Foreskin keratinocyte (primary cell): ENCODE measurements at places on chromosomes 12 and 14. TPM values are rescaled to one million over a fixed set of nuclear protein-coding genes. Genes with fewer than 3 reads are reported as not detected.

GON7 gene
- 12.8 and 14.3 TPM in 2 replicates for polyA plus RNA-seq

DNA sequence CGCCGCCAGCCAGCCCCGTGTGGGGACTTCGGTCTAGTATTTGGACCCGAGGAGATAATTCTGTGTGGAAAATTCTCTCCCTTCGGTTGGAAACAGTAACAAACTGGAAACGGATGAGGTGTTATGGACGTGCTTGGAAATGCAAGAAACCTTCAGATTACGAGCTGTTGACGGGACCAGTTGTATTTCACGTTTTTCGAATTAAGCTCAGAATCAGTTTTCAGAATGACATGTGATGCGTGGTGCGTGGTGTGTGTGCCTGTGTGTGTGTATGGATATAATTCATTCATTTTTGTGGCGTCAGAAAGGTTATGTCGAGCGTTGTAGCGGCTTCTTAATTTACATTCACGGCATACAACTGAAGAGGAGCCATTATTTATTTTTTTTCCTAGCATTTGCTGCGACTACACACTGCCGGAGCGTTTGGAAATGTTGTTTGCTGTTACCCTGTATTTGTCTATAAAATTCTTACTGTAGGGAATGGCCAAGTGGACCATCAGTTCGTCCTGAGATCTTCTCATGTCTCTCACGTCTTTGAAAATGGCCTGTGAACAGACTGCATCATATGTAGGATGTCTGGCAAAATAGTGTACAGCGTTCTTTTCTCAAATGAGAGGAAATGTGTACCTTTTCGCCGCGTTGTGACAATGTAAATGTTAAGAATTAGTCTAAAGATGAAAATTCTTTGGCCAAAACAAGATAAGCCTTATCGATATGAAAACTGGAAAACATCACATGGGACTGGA, 1.3 kb downstream of the TRAF3 start:
- peak; percentile 23 for DNase-seq

- DNase-seq: no peak
These were observed 462 bp downstream of the KNTC1 start for GRCh38 chr12:122527478-122527944.

DNA sequence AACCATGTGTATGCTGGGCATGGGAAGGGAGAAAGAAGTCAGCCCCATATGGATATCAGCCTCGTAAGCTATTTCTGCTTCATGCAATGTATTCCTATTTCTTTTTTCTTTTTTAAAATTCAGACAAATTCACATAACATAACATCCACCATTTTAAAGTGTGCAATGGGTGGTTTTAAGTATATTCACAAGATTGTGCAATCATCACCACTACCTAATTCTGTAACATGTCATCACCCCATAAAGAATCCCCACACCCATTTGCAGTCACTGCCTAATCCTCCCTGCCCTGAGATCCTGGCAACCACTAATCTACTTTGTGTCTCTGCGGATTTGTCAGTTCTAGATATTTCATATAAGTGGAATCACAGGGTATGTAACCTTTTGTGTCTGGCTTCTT, 9.5 kb downstream of the POMT2 start:
- peak; percentile 44 for DNase-seq
